ENCODE measurements at places on chromosomes 16 and 17. TPM values are rescaled to one million over a fixed set of nuclear protein-coding genes. Genes with fewer than 3 reads are reported as not detected.

BRICD5 gene
- 0.84 TPM for total RNA-seq

TXNDC17 gene
- total RNA-seq, result 16.3 TPM

MAPK7 gene
- 16.0 TPM for total RNA-seq

CIBAR2 gene
- not detected for total RNA-seq

ZACN gene
- 0.21 TPM for total RNA-seq

KRT40 gene
- total RNA-seq, result 0.10 TPM

TOM1L1 gene
- 1.3 TPM for total RNA-seq

CTRB2 gene
- total RNA-seq, result not detected

MT1A gene
- not detected for total RNA-seq

ARL5C gene
- total RNA-seq, result not detected

DOC2B gene
- 0.10 TPM for total RNA-seq

GRAP gene
- 13.5 TPM for total RNA-seq

SHBG gene
- total RNA-seq, result not detected

XPO6 gene
- 211 TPM for total RNA-seq

PPP1R1B gene
- total RNA-seq, result not detected

KRTAP1-5 gene
- not detected for total RNA-seq

NGFR gene
- total RNA-seq, result 0.21 TPM

ASGR2 gene
- total RNA-seq, result 12.9 TPM

USP32 gene
- 35.8 TPM for total RNA-seq

SYCE1L gene
- total RNA-seq, result 0.52 TPM

TBX21 gene
- 15.7 TPM for total RNA-seq

OR1F1 gene
- total RNA-seq, result not detected

MYH2 gene
- total RNA-seq, result not detected

NXPH3 gene
- not detected for total RNA-seq

RHBDL3 gene
- 0.73 TPM for total RNA-seq

HAP1 gene
- not detected for total RNA-seq

TMEM98 gene
- total RNA-seq, result not detected

HCRT gene
- not detected for total RNA-seq

TBC1D3K gene
- total RNA-seq, result not detected

SLC2A4 gene
- not detected for total RNA-seq

TBC1D3G gene
- not detected for total RNA-seq

TMED6 gene
- 1.0 TPM for total RNA-seq

PIK3R6 gene
- 1.5 TPM for total RNA-seq

TNFSF13 gene
- 44.9 TPM for total RNA-seq

SLC13A2 gene
- not detected for total RNA-seq
